ENCODE measurements at places on chromosomes 1 and 21.

- DNase-seq, result no peak
Observed at GRCh38 chr1:21621761-21622436, 47.3 kb downstream of the RAP1GAP start.

GRCh38 chr21:42361286-42361685 lies 5.0 kb downstream of the TFF1 start:
- DNase-seq, result no peak

DNA sequence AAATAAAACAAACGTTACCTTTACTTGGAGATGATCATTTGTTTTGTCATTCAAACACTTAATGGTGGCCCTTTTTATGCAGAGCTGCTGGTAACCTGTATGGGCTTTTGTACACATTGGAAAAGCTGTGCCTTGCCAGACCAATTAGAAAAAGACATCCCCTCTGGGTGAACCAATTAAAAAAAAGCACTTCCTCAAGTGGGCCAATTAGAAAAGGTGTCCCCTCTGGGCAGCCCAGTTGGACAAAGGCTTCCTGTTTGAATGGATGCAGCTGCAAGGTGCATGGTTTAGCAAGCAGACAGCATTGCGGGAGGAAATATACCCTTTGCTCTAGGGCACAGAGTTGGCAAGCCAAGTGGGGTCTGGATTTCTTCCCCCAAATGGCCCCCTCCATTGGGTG lies 21.6 kb downstream of the HUNK start:
- DNase-seq, result no peak

- DNase-seq, result no peak
Observed at GRCh38 chr1:145983206-145983675, 13.1 kb downstream of the TXNIP start.

DNA sequence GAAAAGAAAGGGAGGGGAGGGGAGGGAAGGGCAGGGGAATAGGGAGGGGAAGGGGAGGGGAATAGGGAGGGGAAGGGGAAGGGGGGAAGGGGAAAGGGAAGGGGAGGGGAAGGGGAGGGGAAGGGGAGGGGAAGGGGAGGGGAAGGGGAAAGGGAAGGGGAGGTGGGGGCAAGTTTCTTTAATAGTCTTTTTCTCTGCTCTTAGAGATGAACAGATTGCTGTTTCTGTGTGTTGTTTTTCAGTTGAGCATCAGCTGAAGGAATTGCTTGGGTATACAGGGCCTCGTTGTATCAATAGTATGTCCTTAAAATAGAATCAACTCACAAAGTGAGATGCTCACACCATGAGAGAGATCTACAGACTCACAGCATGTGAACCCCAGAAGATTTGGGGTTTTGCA lies 44.8 kb upstream of the SOD1 start:
- no peak for DNase-seq

DNA sequence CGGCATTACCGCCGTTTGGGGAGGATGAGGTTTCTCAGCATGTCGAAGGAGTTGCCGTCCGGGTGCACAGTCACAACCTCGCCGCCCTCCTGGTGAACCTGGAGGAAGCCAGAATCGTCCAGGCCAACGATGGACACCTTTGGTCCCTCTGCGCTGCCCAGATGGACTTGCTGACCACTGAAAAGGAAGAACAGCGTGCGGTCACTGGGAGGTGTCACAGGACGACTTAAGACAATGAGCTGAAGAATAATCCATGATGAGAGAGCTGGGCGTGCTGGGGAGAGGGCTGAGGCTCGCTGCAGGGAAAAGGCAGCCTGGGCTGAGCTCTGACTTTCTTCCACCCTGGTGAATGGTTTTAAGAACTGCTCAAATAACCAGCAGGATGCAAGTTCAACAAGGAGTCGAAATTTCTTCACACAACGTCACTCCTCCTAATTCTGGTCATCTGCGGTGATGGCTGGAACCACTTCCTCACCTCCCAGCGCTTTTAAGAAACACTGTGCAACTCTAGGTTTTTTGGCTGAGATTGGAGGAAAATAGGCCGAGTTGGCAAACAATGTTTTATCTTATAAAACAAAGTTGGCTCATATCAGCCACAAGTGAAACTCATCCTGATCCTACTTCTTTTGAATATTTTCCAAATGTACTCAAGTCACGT lies 55.5 kb downstream of the SIM2 start:
- no peak for DNase-seq

- DNase-seq, result no peak
Observed at GRCh38 chr1:233132445-233132844, 163.1 kb downstream of the PCNX2 start.

GRCh38 chr1:155171836-155172731 lies 1.0 kb downstream of the KRTCAP2 start:
- no peak for DNase-seq

DNA sequence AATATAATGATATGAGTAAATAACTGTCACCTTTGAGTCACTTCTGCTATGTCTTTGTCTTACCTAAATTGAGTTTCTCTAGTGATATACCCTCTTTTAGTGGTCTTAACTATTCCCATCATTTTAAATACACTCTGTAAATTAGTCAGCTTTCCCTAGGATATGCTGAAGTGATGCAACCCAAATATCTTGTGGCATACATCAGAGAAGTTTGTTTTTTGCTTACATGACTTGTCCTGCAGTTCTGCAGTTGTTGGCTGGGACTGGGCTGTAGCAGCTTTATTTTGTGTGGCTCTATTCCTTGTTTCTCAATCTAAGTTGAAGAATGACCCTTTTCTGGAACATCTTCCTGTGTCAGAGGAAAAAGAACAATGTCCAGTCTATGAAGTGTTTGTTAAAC lies 76.4 kb downstream of the TTC3 start:
- DNase-seq, result no peak

DNA sequence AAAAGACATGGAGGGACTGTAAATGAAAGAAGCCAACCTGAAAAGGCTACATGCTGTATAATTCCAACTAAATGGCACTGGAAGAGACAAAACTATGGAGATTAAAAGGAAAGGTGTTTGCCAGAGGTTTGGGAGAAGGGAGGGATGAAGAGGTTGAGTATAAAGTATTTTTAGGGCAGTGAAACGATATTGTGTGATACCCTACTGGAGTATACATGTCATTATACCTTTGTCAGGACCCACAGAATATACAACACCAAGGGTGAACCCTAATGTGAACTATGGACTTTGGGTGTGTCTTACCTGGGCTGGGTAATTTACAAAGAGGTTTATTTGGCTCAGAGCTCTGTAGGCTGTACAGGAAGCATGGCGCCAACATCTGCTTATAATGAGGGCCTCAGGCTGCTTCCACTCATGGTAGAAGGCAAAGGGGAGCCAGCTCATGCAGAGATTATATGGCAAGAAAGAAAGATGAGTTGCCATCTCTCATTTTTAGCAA lies 73.4 kb downstream of the CD2 start:
- no peak for DNase-seq

DNA sequence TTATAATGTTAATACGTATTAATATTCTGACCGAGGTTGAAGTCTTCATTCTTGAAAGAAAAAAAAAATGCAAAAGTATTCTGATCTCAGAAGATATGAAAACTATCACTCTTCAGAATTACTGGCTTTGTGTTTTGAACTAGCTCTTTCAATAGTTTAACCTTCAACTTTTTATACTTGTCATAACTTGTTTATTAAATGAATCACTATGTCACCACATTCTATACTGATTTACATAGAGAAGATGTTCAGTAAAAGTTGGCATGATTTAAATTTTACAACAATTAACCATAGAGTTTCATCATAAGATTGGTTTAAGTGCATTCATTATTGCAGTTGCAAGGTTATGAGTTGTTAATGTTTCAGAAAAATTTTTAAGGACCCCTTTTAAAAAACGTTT lies 57.3 kb downstream of the HS2ST1 start:
- no peak for DNase-seq

DNA sequence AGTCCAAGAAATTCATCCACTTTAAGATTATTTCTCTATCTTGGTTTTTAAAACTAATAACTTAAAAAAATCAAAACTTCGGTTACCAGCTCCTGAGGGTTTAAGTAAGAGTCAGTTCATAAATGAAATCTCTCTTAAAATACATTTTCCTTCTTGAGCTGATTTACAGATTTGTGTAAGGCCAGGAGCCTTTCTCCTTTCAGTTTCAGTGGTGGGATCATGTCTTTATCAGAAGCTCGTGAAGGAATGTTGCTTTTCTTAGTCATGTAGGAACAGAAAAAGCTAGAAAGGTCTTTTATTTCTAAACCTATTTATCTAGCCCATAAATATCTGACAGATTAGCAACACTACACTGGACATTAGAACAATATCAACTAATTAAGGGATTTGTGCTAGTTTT lies 390.2 kb downstream of the GPATCH2 start:
- no peak for DNase-seq

DNA sequence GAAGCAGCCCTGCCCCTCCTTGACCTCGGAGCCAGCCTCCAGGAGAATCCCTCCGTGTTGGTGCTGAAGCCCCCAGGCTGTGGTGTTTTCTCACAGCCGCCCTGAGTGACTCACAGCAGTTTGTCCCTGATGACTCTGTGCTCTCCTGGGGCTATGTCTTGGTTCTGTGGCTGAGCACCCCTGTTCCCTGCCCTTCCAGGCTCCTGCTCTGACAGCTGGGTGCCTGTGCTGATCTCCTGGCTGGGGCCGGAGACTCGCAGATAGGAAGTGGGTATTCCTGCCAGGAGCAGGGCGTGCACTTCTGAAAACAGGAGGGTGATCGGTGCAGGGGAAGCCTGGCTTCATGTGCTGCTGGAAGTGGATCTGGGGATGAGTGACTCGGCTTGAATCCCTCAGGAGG lies 34.5 kb downstream of the POFUT2 start:
- DNase-seq, result no peak

- no peak for DNase-seq
Observed at GRCh38 chr1:207321790-207322645, 540 bp downstream of the CD55 start.

DNA sequence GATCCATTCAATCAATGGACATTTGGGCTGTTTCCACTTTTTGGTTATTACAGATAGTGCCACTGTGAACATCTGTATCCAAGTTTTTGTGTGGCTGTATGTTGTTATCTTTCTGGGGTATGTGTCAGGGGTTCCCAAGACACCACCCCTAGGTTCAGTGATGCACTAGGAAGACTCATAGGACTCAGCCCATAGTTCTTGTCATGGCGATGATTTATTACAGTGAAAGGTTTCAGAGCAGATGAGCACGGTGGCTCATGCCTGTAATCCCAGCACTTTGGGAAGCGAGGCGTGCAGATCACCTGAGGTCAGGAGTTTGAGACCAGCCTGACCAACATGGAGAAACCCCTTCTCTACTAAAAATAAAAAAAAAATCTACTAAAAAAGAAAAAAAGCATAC lies 64.1 kb downstream of the MAN1C1 start:
- no peak for DNase-seq

GRCh38 chr1:153626904-153627714 lies at the start of gene S100A13:
S100A13 (minus strand) TSS chr1:153627505; CDS start chr1:153626472, 1,033 bp downstream.
- DNase-seq, result no peak

DNA sequence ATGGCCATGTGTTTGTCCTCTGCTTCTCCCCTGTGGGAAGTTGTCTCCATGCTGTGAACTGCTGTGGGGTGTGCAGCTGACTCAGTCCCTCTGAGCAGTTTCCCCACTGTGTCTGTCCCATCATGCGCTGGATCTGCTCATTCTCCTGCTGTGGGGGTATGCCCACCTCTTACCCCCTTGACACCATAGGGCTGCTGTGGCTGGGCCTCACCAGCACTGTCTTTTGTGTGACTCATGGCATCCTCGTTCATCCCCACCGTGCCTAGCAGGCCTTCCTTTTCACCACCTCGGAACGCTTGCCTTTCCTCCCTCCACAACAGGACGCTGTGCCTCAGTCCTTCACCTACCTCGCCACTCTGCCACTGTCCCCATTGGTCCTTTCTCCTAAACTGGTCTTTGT lies 27.3 kb downstream of the VANGL2 start:
- DNase-seq, result peak; percentile 22

DNA sequence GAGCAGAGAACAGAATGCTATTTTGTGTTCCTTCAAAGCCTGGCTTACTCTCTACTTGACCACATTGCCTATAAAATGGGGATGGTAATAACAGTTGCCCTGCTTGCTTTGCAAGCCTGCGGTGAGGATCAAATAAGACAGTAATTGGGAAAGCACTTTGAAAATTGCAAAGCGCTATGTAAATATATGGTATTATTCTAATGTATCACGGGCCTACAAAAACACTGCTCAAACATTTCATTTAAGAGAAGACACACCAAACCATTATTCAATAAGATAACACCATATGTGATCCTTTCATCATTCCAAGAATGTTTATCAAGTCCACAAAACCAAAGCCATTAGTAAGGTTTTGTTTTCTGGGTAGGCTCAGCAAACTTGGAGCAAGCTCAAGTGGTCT lies 208.4 kb downstream of the ROR1 start:
- DNase-seq, result no peak

All from stimulated activated CD4-positive, alpha-beta T cell treated with anti-CD3 and anti-CD28 coated beads, Interleukin-4, amount 100 ng/mL, for 4 hours (primary cell).